Activated T-helper 17 cell treated with anti-CD3 and anti-CD28 coated beads, Interleukin-2, amount 50 U/mL, for 72 hours (primary cell): ENCODE measurements at places on chromosomes 6 and 20.
A peak's percentile ranks its signal among the peaks of the same experiment; 100 is the strongest.

GRCh38 chr20:13295637-13296036 is 74.6 kb downstream of the ISM1 start:
- no peaks in the 10 kb centered on the region for H3K4me1 ChIP-seq
- H3K4me3 ChIP-seq = no peak overlapping the region
- H3K36me3 ChIP-seq = peaks cover 33% of the 10 kb centered on the region
- ATAC-seq = no peak
- H3K27me3 ChIP-seq = no peaks in the 10 kb centered on the region

DNA sequence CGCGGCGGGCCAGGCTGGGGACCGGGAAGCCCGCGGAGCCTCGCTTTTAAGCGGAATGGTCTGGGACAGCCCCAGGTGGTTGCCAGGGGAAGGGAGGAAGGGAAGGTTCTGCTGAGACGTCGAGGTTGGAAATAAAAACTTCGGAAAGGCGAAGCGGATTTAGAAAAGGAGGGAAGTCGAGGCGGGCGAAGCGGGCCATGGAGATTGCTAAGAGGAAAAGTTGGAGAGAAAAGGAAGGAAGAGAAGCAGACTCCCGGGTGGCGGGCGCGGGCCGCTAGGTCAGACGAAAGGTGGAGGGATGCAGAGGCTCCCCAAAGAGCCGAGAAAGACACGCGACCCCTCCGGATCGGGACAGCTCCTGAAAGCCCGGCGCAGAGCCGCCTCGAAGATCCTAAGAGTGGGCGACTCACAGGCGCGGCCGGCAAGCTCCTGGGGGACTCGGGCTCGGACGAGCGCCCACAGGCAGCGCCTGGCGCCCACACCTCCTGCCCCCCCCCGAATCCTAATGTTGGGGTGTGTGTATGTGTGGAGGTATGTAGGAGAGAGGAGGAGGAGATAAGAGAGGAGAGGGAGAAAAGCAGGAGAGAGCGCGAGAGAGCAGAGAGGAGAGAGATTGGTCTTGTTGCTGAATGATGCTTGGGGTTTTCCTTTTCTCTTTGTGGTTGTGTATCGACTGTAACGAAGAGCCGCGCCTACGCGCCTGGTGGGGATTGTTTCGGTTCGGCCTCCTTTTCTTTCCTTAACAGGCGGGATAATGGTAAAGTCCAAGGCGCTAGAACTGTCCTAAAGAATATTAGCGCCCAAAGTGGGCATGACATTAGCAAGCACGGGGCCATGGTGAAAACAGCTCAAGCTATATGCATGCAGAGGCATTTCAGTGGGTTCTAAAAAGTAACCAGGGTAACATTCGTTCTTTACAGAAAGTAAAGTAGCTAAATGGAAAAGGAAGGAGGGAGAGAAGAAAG is 1.5 kb downstream of the TFAP2B start:
- H3K4me3 ChIP-seq = no peak overlapping the region
- H3K36me3 ChIP-seq = no peaks in the 10 kb centered on the region
- ATAC-seq = no peak
- H3K27me3 ChIP-seq = peaks cover 74% of the 10 kb centered on the region

GRCh38 chr6:2430612-2431011 is 185.2 kb upstream of the GMDS start:
- no peaks in the 10 kb centered on the region for H3K4me1 ChIP-seq
- no peaks in the 10 kb centered on the region for H3K36me3 ChIP-seq
- no peak overlapping the region for H3K4me3 ChIP-seq
- ATAC-seq = no peak
- H3K27me3 ChIP-seq = no peaks in the 10 kb centered on the region

- no peaks in the 10 kb centered on the region for H3K27me3 ChIP-seq
- H3K36me3 ChIP-seq = peaks cover 99% of the 10 kb centered on the region
- H3K4me1 ChIP-seq = peaks cover 31% of the 10 kb centered on the region
Observed at GRCh38 chr6:25118038-25118437, 161.1 kb upstream of the CARMIL1 start.

GRCh38 chr20:48862279-48862678 is 34.5 kb upstream of the PREX1 start:
- H3K36me3 ChIP-seq = no peaks in the 10 kb centered on the region
- H3K27me3 ChIP-seq = no peaks in the 10 kb centered on the region
- peaks cover 5% of the 10 kb centered on the region for H3K4me1 ChIP-seq
- no peak for ATAC-seq
- no peak overlapping the region for H3K27ac ChIP-seq
- no peak overlapping the region for H3K4me3 ChIP-seq

- no peak overlapping the region for H3K27ac ChIP-seq
- no peaks in the 10 kb centered on the region for H3K36me3 ChIP-seq
- no peak overlapping the region for H3K4me3 ChIP-seq
- H3K27me3 ChIP-seq = peaks cover 23% of the 10 kb centered on the region
- no peaks in the 10 kb centered on the region for H3K4me1 ChIP-seq
- no peak for ATAC-seq
Observed at GRCh38 chr20:46965477-46965876, 70.8 kb downstream of the EYA2 start.

- H3K36me3 ChIP-seq = no peaks in the 10 kb centered on the region
- no peaks in the 10 kb centered on the region for H3K4me1 ChIP-seq
- H3K4me3 ChIP-seq = peak overlapping the region; percentile 72
- H3K27ac ChIP-seq = no peak overlapping the region
- no peak for ATAC-seq
Observed at GRCh38 chr6:17280552-17281090, 540 bp upstream of the RBM24 start.

- H3K4me1 ChIP-seq = no peaks in the 10 kb centered on the region
- H3K36me3 ChIP-seq = no peaks in the 10 kb centered on the region
- no peak overlapping the region for H3K4me3 ChIP-seq
- H3K27ac ChIP-seq = no peak overlapping the region
- no peaks in the 10 kb centered on the region for H3K27me3 ChIP-seq
- no peak for ATAC-seq
Observed at GRCh38 chr6:41818271-41819054, 31.0 kb downstream of the TOMM6 start.

- H3K4me1 ChIP-seq = no peaks in the 10 kb centered on the region
- peaks cover 17% of the 10 kb centered on the region for H3K27me3 ChIP-seq
- ATAC-seq = no peak
Observed at GRCh38 chr20:20780127-20780824, 67.8 kb upstream of the RALGAPA2 start.

DNA sequence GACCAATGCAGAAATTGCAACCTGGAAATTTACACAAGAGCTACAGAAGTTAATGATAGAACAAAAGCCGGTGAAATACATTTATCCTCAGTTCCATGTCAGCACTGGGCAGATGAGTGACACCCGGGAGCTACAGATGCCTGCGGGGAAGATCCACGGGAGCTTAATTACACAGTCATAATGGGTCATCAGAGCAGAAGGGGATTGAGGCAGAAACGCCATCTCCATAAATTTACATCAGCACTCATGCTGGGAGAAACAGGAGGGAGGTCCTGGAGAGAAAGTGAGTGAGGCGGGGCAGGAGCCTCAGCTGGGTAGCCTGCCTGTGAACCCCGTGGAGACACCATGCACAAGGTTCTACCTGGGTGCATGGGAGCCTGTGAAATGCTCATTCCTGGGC is 37.6 kb upstream of the CST7 start:
- no peaks in the 10 kb centered on the region for H3K27me3 ChIP-seq
- no peaks in the 10 kb centered on the region for H3K36me3 ChIP-seq
- no peak for ATAC-seq
- H3K4me1 ChIP-seq = no peaks in the 10 kb centered on the region
- H3K27ac ChIP-seq = no peak overlapping the region

DNA sequence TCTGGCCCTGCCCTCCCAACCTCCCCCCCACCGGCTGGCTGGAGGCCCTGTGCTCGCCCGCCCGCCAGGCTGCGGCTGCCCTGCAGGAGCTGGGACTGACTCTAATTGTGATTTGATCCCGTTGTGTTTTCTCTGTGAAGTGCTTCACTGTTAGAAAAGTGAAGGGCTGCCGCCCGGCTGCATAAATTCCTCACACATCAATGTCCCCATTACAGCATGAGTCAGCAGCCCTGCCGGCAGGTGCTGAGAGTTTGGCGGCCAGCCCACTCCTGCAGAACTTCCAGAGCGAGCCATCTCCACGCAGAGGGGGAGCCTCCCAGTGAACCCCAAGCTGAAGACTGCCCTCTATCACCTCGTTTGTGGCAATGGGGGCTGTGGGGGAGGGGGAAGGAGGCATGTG is 137.9 kb downstream of the DLL1 start:
- ATAC-seq = no peak
- H3K27ac ChIP-seq = no peak overlapping the region
- H3K4me1 ChIP-seq = peaks cover 9% of the 10 kb centered on the region
- H3K36me3 ChIP-seq = no peaks in the 10 kb centered on the region
- peaks cover 13% of the 10 kb centered on the region for H3K27me3 ChIP-seq

DNA sequence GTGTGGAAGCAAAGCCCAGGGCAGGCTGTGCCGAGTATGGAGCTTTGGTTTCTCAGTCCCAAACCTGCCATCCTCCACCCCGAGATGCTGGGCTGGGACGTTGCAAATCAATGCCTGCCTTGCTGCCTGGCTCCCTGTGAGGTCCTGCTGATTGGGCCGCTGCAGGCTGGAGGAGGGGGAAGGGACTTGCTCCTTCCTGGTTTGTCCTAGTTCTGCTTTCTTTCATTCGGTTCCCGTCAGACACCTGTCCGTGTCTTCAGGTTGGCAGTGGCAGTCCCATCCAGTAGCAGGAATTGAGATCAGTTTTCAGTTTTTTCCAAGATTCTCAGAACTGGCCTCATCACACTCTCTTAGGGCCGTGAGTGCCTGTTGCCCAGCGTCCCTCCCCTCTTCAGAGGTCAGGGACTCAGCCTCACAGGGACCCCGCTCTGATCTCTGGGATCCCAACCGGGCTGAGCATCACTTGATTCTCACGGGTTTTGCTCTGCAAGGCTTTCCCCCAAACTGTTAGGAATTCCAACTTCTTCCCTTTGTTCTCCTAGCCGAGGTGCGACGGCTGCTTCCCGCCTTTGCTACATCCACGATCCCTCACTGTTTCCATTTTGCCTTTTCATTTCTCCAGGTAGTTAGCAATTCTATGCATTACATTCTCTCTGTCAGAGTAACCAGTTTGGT is 24.2 kb upstream of the TAGAP start:
- H3K4me1 ChIP-seq = peaks cover 40% of the 10 kb centered on the region
- H3K36me3 ChIP-seq = no peaks in the 10 kb centered on the region
- H3K27ac ChIP-seq = no peak overlapping the region
- no peak overlapping the region for H3K4me3 ChIP-seq
- no peak for ATAC-seq

DNA sequence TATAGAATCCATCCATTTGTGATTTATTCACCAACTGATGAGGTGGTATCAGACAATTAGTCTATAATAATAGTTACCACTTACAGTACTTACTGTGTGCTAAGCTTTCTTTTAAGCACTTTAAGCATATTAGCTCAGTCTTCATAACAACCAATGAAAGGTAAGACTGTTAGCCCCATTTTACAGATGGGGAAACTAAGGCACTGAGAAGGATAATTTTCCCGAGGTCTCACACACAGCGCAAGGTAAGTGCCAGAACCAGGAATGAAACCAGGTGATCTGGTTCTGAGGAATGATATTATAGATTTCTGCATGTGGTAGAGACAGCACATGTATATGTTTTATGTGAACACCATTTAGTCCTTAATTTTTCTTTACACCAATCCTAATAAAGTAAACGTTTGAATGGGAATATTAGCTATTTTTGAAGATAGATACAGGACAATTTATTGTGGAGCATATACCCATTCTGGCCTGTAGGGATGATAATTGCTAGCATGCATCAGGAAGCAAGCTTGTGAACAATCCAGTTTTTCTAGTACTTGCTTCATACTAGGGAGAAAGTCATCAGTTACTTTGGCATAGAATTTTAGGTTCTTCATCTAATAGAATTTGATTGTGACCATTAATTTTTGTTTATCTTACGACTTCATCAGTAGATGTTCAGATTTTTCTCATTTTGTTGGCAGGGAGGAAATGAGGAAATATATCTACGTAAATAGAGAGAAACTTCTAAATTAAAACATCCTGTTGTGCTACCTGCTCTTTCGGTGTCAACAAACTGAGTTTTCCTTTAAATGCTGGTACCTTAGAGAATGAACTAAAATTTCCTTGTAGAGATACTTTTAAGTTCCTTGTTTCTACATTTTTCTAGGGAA is 3.0 kb downstream of the YWHAB start:
- peaks cover 28% of the 10 kb centered on the region for H3K4me1 ChIP-seq
- peak overlapping the region; percentile 97 for H3K27ac ChIP-seq
- peaks cover 75% of the 10 kb centered on the region for H3K36me3 ChIP-seq
- no peaks in the 10 kb centered on the region for H3K27me3 ChIP-seq
- H3K4me3 ChIP-seq = peak overlapping the region; percentile 97
- no peak for ATAC-seq

- H3K4me3 ChIP-seq = no peak overlapping the region
- no peaks in the 10 kb centered on the region for H3K27me3 ChIP-seq
- no peaks in the 10 kb centered on the region for H3K4me1 ChIP-seq
- ATAC-seq = no peak
- no peaks in the 10 kb centered on the region for H3K36me3 ChIP-seq
- no peak overlapping the region for H3K27ac ChIP-seq
Observed at GRCh38 chr6:161496941-161497340, 223.1 kb upstream of the AGPAT4 start.

DNA sequence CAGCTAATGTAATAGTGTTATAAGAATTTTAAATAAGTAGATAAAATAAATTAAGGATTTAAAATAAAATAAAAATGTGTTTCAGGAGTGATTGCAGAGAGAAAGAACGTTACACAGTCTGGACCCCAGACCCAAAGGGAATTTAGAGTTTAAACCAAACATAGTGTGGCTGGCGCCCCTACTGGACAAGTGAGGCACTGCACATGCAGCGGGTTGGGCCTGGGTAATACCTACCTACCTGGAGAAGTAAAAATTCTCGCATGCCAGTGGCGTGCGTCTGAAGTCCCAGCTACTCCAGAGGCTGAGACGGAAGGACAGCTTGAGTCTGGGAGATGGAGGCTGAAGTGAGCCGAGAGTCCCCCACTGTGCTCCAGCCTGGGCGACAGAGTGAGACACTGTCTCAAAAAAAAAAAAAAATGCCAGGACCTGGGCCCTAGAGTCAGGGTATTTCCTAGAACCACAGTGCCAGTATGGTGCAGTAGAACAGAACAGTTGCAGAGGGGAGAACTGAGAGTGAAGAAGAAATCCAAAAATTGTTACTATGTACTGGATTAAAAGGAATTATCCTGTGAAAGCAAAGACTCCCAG is 71.4 kb upstream of the TCF21 start:
- ATAC-seq = peak; percentile 23
- no peaks in the 10 kb centered on the region for H3K36me3 ChIP-seq
- H3K27ac ChIP-seq = no peak overlapping the region
- no peak overlapping the region for H3K4me3 ChIP-seq
- H3K4me1 ChIP-seq = no peaks in the 10 kb centered on the region

DNA sequence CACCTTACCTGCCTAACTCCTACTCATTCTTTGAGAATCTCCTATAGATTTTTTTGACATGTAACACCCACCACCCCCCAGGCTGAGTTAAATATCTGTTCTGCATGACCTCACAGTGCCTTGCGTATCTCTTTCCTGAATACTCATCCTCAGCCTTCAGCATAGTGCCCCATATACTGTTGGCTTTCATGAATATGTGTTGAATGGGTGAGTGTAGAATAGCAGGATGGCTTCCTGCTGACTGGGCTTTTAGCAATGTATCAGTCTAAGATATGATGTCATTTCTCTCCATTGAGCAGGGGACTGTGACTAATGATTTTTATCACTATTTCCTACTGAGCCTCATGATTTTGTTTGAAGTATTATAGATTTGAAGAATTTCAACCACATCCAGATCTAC is 361.6 kb upstream of the MARCKS start:
- no peaks in the 10 kb centered on the region for H3K4me1 ChIP-seq
- H3K27ac ChIP-seq = no peak overlapping the region
- H3K4me3 ChIP-seq = no peak overlapping the region
- ATAC-seq = peak; percentile 47
- H3K27me3 ChIP-seq = no peaks in the 10 kb centered on the region
